ENCODE measurements at places on chromosomes 11 and 22. TPM values are rescaled to one million over a fixed set of nuclear protein-coding genes. Genes with fewer than 3 reads are reported as not detected.

The HORMAD2 gene
- not detected for total RNA-seq

DNA sequence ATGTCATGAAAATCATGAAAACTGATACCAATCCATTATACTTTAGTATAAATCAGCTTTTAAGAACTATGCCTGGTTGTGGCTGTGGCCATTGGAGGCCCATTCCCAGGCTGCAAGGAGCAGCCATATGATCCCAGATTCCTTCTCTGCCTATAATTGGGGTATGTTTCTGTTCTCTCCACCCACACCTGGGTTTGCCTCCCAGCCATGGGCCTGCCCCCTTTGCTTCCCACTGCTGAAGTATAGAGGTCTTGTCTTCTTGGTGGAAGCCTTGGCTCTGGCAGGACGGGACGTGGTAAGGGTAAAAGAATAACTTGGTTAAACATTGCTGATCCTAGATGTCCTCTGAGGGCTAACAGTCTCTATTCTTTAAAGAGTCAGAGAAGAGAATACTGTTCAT is 2.4 kb downstream of the MICAL2 start:
- DNase-seq: no peak

GRCh38 chr11:45568049-45568448 is 97.4 kb downstream of the CHST1 start:
- DNase-seq: no peak

DNA sequence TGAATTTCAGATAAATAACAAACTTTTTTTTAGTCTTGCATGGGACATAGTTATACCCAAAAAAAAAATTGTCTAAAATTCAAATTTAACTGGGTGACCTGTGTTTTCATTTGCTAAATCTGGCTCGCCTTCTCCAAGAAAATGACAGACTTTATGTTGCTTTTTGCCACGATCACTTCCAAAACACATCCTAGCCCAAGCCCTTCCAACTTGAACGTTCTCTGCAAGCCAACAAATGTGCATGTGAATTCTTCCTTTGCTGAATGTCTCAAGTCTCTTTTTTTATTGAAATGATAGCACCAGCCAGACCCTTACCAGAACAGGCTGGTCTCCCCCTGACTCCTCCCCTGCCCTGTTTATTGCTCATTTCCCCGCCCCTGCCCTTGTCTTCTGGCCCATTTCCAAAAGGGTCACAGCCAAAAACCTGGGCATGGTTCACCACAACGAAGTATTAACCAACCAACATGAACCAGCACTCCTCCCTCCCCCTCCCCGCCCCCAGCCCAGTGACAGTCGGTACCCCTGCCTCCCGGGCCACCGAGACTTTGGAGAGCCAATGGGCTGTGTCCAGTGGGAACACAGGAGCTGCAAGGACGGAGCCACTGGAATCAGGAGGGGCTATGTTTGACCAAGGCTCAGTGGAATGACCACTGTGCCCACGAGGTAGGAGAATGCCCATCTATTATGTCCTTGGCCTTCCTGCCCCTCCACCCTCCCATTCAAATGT is 63.2 kb downstream of the BTG4 start:
- no peak for DNase-seq

- DNase-seq: peak; percentile 23
Observed at GRCh38 chr11:114162719-114163123, 103.2 kb downstream of the ZBTB16 start.

- DNase-seq: no peak
Observed at GRCh38 chr11:118144301-118145268, 8.0 kb downstream of the SCN4B start.

DNA sequence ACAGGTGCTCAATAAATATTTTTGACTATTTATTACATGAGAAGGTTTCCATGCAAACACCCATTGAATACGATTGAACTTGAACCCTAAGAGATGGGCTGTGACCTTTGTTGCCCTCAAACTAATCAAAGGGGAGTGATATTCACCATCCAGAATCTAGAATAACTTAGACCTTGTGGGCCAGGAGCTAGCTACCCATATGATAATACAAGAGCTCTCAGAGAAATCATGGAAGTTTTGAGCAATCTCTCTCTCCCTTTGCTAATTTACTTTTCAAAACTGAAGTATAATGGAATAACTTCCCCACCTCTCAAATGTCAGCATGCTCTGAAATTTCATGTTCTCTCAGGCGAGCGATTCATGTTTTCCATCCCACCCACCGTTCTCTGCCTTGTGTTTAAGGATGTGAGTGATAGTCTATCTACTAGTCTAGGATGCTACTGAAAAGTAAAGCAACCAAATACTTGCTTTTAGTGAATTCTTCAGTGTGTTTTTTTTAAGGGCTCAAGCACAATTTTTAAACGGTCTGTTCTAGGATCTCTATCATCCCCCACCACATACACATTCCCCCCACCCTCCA is 33.3 kb downstream of the BARX2 start:
- no peak for DNase-seq

GRCh38 chr22:21818487-21819182 is 48.8 kb downstream of the MAPK1 start:
- no peak for DNase-seq

DNA sequence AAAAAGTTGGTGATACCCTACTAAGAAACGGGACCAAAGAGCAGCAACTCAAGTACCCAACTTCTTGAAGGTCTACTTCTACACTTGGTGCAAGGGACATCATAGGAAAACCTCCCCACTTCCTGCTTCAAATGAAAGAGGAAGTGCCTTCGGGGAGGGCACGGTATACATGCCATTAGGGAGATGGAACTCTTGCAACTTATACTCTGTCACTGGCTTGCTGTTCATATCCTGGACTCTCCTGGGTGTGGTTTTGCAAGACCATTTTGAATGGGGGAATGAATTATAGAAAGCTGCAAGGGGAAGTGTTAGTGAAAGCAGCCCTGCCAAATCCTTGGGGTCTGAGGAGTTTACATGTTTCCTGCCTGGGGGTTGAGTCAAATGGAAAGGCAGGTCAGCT is 41.9 kb downstream of the CSNK2A3 start:
- DNase-seq: no peak

DNA sequence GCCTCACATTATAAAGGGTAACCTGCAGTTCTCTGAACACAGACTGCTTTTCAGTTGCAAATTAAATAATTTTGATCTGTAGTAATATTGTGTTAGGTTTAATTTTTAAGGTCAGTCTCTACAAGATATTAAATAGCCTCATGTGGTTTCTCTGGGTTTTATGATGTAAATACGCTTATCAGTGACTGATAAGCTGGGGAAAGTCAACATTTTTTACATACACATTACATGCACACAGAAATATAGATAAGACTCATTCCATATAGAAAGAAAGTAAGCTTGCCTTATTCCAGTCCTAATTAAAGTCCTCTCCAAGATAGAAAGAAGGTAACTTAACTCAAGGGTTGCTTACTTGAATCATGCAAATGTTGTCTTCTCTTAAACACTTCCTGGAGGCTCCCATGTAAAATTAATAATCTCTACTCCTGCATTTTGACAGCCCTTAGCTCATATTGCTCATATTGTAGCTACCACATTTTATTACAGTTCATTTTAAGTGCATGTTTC is 1.6 kb upstream of the OR5M3 start:
- no peak for DNase-seq

Measured in HT-29 (cell line).